Thymus (tissue), 14 donors: ENCODE measurements at places on chromosomes 11 and 22. TPM values are rescaled to one million over a fixed set of nuclear protein-coding genes. Genes with fewer than 3 reads are reported as not detected.

Gene THY1
- total RNA-seq, result 88.8 TPM

Gene KCNQ1
- 0.94 TPM for total RNA-seq

Gene HBB
- total RNA-seq, result 341 TPM

Gene GRK3
- total RNA-seq, result 20.2 TPM

Gene TRIM49
- total RNA-seq, result 0.09 TPM

Gene VPREB1
- 2.5 TPM for total RNA-seq

Gene C11orf52
- 1.3 TPM for total RNA-seq

Gene SHANK2
- total RNA-seq, result 0.14 TPM

DNA sequence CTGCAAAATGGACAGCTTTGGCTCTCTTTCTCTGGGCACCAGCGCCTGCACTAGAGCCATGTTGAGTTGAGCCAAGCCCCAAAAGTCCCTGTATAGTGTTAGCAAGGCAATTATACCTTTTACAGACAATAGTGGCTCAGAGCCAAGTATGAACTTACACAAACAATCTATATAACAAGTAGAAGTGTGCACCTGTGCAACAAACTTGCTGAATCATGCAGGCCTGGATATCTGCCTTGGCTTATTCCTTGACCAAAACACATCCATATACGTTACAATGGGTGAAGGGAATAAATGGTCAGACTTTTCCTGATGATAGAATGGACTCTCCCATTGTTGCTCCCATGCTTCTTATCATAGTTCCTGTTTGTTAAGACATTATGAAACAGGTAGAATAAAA lies 3.8 kb upstream of the OR52I2 start:
- H3K27ac ChIP-seq, result no peak overlapping the region
- no peaks in the 10 kb centered on the region for H3K4me1 ChIP-seq
- H3K27me3 ChIP-seq, result no peaks in the 10 kb centered on the region
- no peak for DNase-seq
- H3K4me3 ChIP-seq, result no peak overlapping the region
- H3K36me3 ChIP-seq, result no peaks in the 10 kb centered on the region

DNA sequence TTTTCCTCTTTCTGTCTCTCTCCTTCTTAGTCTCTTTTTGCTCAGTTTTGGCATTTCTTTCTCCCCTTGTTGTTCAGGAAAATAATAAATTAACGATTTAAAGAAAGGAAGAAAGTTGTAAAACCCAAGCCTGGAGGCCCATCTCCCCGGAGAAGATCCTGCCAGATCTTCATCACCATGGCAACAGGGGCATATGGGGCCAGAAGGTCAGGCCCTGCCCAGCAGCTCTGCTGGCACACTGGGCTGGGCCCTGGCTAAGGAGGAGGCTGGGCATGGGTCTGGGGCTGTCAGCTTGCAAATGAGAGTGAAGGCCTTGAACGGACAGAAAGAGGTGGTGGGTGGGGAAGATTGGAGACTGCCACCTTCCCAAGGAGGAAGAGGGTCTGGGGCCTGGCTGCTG lies 2.8 kb downstream of the LRRC10B start:
- H3K27ac ChIP-seq, result no peak overlapping the region
- peaks cover 32% of the 10 kb centered on the region for H3K27me3 ChIP-seq
- H3K36me3 ChIP-seq, result no peaks in the 10 kb centered on the region
- no peak for DNase-seq

DNA sequence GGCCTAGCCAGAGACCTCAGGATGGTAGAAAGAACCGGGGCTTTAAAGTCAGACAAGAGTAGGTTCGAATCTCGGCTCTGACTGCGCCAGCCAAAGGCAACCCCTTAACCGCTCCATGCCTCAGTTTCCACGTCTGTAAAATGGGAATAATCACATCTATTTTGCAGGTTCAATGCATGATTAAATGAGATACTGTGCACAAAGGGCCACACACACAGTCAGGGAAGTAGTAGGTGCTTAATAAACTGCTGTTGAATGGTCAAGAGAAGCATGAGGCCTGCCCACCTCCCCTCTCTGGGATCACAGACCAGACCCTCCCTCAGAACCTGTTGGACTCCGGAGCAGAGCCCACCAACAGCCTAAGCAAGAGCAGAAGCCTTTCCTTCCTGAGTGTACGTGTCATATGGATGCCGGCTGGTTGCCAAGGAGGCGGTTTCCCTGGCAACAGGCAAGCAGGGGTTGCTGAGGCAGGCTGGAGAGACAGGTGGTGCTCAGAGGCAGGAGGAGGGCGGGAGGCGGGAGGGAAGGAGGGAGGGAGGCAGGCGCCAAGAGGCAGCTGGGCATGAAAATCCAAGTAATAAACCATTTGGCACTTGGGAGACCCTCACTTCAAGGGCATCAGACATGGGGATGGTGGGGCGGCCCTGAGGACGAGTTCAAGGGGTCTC lies 43.9 kb downstream of the NFAM1 start:
- no peaks in the 10 kb centered on the region for H3K27me3 ChIP-seq
- DNase-seq, result no peak
- no peak overlapping the region for H3K27ac ChIP-seq
- H3K36me3 ChIP-seq, result no peaks in the 10 kb centered on the region

DNA sequence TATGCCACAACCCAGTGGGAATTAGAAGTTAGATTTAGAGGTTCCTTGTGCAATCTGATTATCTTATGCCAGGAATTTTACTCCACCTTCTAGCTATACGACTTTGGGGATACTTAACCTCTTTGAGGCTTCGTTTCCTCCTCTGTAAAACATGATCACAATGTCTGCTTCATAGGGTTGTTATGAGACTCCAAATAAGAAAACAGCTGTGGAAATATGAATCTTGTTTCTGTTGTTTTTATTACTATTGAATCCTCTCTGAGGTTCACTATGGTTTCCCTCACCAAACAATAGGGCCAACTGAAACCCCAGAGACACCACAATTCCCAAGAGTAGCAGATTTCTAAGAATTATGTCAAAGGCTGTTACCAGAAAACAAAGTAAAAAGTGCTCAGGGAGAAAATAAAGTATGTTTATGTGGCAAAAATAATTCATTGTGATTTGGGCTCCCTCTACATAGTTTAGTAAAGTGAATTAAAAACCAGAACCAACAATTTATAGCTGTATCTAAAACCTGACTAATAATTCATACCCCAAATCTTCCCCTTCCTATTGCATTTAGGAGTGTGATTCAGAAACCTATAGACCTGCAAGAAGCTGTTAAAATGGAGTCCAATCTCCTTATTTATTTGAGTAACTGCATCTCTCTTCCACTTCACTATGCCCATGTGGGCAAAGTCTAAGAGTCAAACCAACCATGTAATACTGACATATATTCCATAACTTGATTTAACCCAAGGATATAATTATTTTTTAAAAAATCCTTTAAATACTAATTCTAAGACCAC lies 38.4 kb downstream of the AMBRA1 start:
- DNase-seq, result no peak
- H3K27ac ChIP-seq, result peak overlapping the region; percentile 52
- no peaks in the 10 kb centered on the region for H3K27me3 ChIP-seq

- H3K4me1 ChIP-seq, result no peaks in the 10 kb centered on the region
- H3K36me3 ChIP-seq, result no peaks in the 10 kb centered on the region
- H3K27me3 ChIP-seq, result no peaks in the 10 kb centered on the region
- no peak for DNase-seq
Observed at GRCh38 chr11:119803726-119804294, 74.8 kb upstream of the NECTIN1 start.

- H3K4me3 ChIP-seq, result no peak overlapping the region
- no peaks in the 10 kb centered on the region for H3K27me3 ChIP-seq
- no peak for DNase-seq
- no peak overlapping the region for H3K27ac ChIP-seq
- peaks cover 17% of the 10 kb centered on the region for H3K4me1 ChIP-seq
- H3K36me3 ChIP-seq, result peaks cover 2% of the 10 kb centered on the region
Observed at GRCh38 chr11:114185436-114185835, 110.8 kb upstream of the NNMT start.

- DNase-seq, result no peak
- H3K27ac ChIP-seq, result no peak overlapping the region
- no peaks in the 10 kb centered on the region for H3K36me3 ChIP-seq
- no peak overlapping the region for H3K4me3 ChIP-seq
- no peaks in the 10 kb centered on the region for H3K27me3 ChIP-seq
- no peaks in the 10 kb centered on the region for H3K4me1 ChIP-seq
Observed at GRCh38 chr11:95485115-95485900, 254.3 kb upstream of the SESN3 start.

GRCh38 chr11:96340555-96340885 lies 2.5 kb downstream of the MAML2 start:
- H3K4me1 ChIP-seq, result peaks cover 33% of the 10 kb centered on the region
- no peak overlapping the region for H3K27ac ChIP-seq
- DNase-seq, result no peak

GRCh38 chr11:57155838-57156607 lies 25.7 kb upstream of the LRRC55 start:
- DNase-seq, result no peak
- no peaks in the 10 kb centered on the region for H3K4me1 ChIP-seq
- no peak overlapping the region for H3K4me3 ChIP-seq
- H3K27ac ChIP-seq, result no peak overlapping the region

DNA sequence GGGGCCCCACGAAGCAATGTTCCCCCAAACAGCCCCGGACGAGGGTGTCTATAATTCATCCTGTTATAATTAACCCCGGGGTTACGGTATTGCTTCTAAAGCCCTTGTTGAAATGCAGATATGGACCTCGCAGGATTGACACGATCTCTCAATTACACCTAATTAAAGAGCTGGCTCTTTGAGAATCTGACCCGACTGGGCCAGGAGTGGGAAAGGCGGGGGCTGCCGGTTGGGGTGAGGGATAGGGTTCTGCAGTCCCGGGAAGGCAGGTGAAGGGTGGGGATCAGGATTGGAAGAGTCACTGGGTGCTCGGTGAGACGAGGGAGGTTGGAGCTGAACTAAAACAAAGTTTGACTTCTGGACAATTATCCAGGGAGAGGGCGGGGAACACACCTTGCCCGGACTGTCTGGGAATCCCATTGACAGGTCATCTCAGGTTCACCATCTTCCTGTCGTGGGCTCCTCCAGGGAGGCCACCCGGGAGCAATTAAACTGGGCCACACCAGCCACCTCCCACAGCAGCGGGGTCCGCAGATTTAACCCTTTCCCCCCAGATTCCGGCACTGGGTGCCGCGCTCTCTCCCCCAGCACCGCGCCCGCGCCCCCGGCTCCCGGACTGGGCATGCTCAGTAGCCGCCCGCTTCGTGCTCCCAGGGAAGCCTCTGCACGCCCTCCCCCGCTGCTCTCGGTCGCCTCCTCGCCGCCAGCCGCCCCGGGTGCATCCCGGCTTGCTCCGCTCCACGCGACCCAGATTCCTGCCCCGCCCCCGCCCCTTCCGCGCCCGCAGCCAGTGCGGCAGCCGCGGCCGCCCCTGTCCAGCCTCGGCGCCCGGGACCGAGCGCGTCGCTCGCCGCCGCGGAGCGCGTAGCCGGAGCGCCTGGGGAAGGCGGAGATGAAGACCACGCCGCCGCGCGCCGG lies at the start of gene ELMOD1:
ELMOD1 (plus strand) TSS at position 688 of the 918 bp plus-strand sequence. CDS start 27,043 bp downstream, outside the sequence.
- no peak within 1 kb of the TSS for H3K27ac ChIP-seq
- H3K4me1 ChIP-seq, result no peaks in the 10 kb centered on the region
- no peak for DNase-seq
- no peaks in the 10 kb centered on the region for H3K36me3 ChIP-seq

- no peaks in the 10 kb centered on the region for H3K36me3 ChIP-seq
- H3K27ac ChIP-seq, result no peak overlapping the region
- DNase-seq, result no peak
- H3K27me3 ChIP-seq, result peaks cover 23% of the 10 kb centered on the region
- H3K4me1 ChIP-seq, result no peaks in the 10 kb centered on the region
- no peak overlapping the region for H3K4me3 ChIP-seq
Observed at GRCh38 chr11:69433741-69434140, 47.7 kb upstream of the LINC01488 start.

DNA sequence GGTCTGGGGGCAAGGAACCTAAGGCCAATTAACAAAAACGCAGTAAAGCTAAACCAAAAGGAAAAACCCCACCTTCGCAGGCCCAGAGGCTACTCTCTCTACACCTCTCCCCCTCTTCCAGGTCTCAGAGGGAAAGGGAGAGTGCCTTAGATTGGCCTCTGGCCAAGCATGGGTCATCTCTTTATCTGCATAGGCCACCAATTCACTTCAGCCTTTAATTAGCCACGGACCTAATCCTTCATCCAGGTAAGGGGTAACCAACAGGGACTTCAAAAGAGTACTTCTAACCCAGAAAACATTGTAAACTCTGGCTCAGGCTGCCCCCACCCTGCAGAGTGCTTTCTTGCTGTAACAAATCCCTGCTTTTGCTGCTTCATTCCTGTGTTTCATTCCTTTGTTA lies 9.4 kb downstream of the VSTM5 start:
- no peak overlapping the region for H3K27ac ChIP-seq
- H3K4me1 ChIP-seq, result no peaks in the 10 kb centered on the region
- H3K27me3 ChIP-seq, result no peaks in the 10 kb centered on the region
- no peak for DNase-seq
- H3K4me3 ChIP-seq, result no peak overlapping the region
- H3K36me3 ChIP-seq, result no peaks in the 10 kb centered on the region

DNA sequence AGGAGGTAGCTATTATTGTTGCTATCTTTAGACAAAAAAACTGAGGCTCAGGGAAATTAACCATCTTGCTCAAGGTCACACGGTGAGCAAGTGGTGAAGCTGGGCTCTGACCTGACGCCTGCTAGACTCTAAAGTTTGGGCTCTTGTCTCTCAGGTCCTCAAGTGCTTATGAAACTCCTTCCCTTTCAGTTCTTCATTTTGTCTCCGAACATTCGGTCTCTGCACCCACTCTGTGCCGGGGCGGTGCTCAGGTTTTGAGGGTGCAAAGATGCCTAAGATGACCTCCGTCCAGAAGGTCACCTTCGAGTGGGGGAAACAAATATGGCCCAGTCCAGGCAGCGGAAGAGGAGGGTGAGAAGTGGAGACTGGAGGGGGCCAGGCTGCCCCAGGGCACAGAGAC lies 16.0 kb downstream of the OVOL1 start:
- no peaks in the 10 kb centered on the region for H3K4me1 ChIP-seq
- H3K27me3 ChIP-seq, result peaks cover 72% of the 10 kb centered on the region
- H3K4me3 ChIP-seq, result no peak overlapping the region
- no peak overlapping the region for H3K27ac ChIP-seq

DNA sequence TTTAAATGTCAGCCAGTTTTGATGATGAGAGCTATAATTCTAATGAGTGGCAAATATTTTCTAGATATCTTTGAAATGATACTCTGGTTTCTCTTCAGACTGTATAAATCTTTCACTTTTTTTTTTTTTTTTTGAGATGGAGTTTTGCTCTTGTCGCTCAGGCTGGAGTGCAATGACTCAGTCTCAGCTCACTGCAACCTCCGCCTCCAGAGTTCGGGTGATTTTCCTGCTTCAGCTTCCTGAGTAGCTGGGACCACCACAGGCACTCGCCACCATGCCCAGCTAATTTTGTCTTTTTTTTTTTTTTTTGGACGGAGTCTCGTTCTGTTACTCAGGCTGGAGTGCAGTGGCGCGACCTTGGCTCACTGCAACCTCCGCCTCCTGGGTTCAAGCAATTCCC lies 113.6 kb downstream of the TEAD1 start:
- no peaks in the 10 kb centered on the region for H3K36me3 ChIP-seq
- no peaks in the 10 kb centered on the region for H3K4me1 ChIP-seq
- DNase-seq, result no peak
- H3K4me3 ChIP-seq, result no peak overlapping the region
- H3K27me3 ChIP-seq, result no peaks in the 10 kb centered on the region
- H3K27ac ChIP-seq, result no peak overlapping the region

- H3K27ac ChIP-seq, result no peak overlapping the region
- peaks cover 6% of the 10 kb centered on the region for H3K4me1 ChIP-seq
- H3K36me3 ChIP-seq, result no peaks in the 10 kb centered on the region
- peaks cover 24% of the 10 kb centered on the region for H3K27me3 ChIP-seq
- H3K4me3 ChIP-seq, result no peak overlapping the region
Observed at GRCh38 chr11:1734641-1735081, 15.7 kb downstream of the IFITM10 start.
